ENCODE measurements at places on chromosomes 16 and 17. TPM values are rescaled to one million over a fixed set of nuclear protein-coding genes. Genes with fewer than 3 reads are reported as not detected.

The TOP2A gene
- total RNA-seq: 4.1 TPM

The KRTAP2-1 gene
- not detected for total RNA-seq

The SLC16A13 gene
- total RNA-seq: 1.1 TPM

The SLC13A2 gene
- total RNA-seq: 0.17 TPM

The CACNA1G gene
- total RNA-seq: 0.78 TPM

The EPOP gene
- total RNA-seq: 1.3 TPM

The KRTAP4-5 gene
- total RNA-seq: not detected

The LRRC37A gene
- total RNA-seq: 4.3 TPM

The EFCAB13 gene
- total RNA-seq: 3.5 TPM

The MED13 gene
- 40.5 TPM for total RNA-seq

The MBTPS1 gene
- total RNA-seq: 47.3 TPM

The SLFN5 gene
- 27.1 TPM for total RNA-seq

The SLC5A11 gene
- total RNA-seq: not detected

The TRIM72 gene
- total RNA-seq: 0.89 TPM

The KRTAP1-5 gene
- not detected for total RNA-seq

The MT1G gene
- total RNA-seq: 0.54 TPM

The TMEM92 gene
- total RNA-seq: 0.49 TPM

The GRB7 gene
- total RNA-seq: not detected

The DDX19B gene
- 18.8 TPM for total RNA-seq

The TEKT5 gene
- 0.91 TPM for total RNA-seq

The TMC7 gene
- total RNA-seq: 1.9 TPM

The CCL8 gene
- total RNA-seq: not detected

The CPHXL2 gene
- 0.78 TPM for total RNA-seq

The TP53TG3B gene
- not detected for total RNA-seq

The SYT17 gene
- 3.5 TPM for total RNA-seq

The HES7 gene
- total RNA-seq: 0.46 TPM

The KRT9 gene
- total RNA-seq: 0.46 TPM

The PRAC2 gene
- not detected for total RNA-seq

The FOXC2 gene
- 0.09 TPM for total RNA-seq

Measured in motor neuron (in vitro differentiated cells).